ENCODE measurements at places on chromosomes 3 and 15. TPM values are rescaled to one million over a fixed set of nuclear protein-coding genes. Genes with fewer than 3 reads are reported as not detected.

OR5K2 gene
- not detected for polyA plus RNA-seq

APOD gene
- polyA plus RNA-seq = 0.25 TPM

ZPLD1 gene
- not detected for polyA plus RNA-seq

MITF gene
- polyA plus RNA-seq = 0.90 TPM

ZNF502 gene
- 5.7 TPM for polyA plus RNA-seq

DNA sequence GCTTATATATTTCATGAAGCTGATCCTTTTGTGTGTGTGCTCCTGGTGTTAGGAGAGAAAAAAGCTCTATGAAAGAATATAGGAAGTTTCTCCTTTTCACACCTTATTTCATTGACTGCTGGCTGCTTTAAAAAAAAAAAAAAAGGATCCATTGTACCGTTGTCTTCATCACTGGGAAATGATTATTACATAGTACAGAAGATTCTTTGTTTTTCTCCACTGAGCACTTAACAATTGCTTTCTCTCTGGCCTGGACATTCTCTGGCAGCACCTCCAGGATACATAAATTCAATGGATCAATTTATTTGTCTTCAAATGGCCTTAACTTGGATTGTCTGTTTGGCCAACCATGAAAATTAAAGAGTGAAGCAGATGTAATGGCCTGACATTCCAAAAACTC, 37.2 kb downstream of the DPH3 start:
- H3K4me3 ChIP-seq = no peak overlapping the region
- DNase-seq = no peak
- H3K36me3 ChIP-seq = no peaks in the 10 kb centered on the region
- no peak overlapping the region for H3K27ac ChIP-seq
- peaks cover 4% of the 10 kb centered on the region for H3K4me1 ChIP-seq

DNA sequence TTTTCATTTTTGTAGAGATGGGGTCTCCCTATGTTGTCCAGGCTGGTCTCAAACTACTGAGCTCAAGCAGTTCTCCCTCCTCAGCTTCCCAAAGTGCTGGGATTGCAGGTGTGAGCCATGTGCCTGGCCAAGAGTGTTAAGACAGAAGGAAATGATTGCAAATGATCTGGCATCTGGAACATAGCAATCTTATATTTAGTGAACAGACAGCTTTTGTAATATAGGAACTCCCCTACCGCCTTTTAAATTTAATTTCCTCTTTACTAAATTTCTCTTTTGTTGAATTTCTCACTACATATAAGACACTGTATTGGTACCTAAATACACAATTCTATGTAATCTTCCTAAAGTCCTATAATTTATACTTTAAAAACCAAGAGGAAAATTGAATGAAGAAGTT, 13.1 kb downstream of the ANO10 start:
- H3K27me3 ChIP-seq = no peaks in the 10 kb centered on the region
- DNase-seq = no peak
- H3K27ac ChIP-seq = no peak overlapping the region
- H3K4me3 ChIP-seq = no peak overlapping the region
- H3K4me1 ChIP-seq = no peaks in the 10 kb centered on the region
- H3K36me3 ChIP-seq = no peaks in the 10 kb centered on the region

DNA sequence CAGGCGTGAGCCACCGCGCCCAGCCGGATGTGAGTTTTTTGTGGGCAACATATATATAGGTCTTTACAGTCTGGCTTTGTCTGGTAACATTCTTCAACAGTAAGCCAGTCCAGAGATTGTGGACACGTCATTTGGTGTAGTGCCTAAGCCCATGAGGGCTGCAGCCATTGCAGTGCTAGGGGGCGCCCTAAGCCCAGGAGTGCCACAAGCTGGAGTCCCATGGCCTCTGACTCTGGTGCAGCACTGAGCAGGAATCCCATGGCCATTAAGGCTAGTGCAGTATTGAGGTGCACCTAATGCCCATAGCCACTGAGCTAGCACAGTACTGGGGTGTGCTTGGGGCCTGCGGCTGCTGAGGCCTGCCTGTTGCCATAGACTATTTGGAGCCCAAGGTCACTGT, 136.4 kb upstream of the NDN start:
- no peaks in the 10 kb centered on the region for H3K27me3 ChIP-seq
- H3K36me3 ChIP-seq = no peaks in the 10 kb centered on the region
- DNase-seq = no peak
- H3K4me3 ChIP-seq = no peak overlapping the region

DNA sequence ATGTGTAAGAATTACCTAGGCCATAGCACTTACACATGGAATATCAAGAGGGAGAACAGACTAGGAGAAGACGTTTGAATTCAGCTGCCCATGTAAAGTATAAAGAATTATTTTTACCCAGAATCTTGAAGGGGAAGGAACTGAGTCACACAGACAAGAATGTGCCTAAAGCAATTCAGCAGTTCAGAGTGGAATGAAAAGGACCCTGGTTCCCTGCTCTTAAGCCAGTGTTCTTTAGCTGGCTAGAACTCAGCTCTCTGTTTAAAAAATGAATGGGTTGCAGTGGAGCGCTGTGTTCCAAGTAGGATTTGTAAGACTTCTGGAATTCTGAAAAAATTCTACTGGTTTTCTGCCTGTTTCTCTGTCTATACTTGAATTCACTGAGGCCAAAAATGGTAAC, 440.2 kb downstream of the LPP start:
- H3K36me3 ChIP-seq = peaks cover 5% of the 10 kb centered on the region
- H3K27ac ChIP-seq = no peak overlapping the region
- DNase-seq = no peak
- H3K4me3 ChIP-seq = no peak overlapping the region

DNA sequence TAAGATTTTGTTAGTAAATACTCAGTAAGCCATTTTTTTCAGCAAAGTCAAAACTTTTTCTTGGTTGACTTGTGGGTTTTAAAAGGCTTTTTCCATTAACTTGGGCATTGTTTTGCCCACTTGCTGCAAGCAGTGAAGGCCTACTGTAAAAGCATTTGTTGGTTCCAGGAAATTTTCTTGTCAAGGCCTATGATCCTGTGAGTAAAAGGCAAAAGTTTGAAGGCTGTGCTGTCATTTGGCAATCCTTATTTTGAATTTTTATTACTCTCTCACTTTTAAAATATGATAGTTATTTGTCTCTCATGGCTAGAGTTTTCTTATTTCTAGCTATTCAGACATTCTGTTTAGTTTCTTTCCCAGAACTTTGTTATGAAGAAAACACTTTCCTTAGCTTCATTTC, 13.0 kb downstream of the P2RY12 start:
- no peaks in the 10 kb centered on the region for H3K27me3 ChIP-seq
- H3K36me3 ChIP-seq = no peaks in the 10 kb centered on the region
- no peaks in the 10 kb centered on the region for H3K4me1 ChIP-seq
- no peak overlapping the region for H3K4me3 ChIP-seq
- H3K27ac ChIP-seq = no peak overlapping the region
- DNase-seq = no peak

- H3K4me3 ChIP-seq = no peak overlapping the region
- no peak for DNase-seq
- peaks cover 5% of the 10 kb centered on the region for H3K4me1 ChIP-seq
- peaks cover 53% of the 10 kb centered on the region for H3K27me3 ChIP-seq
- H3K36me3 ChIP-seq = no peaks in the 10 kb centered on the region
Measured at GRCh38 chr3:13254028-13254951, 165.8 kb downstream of the NUP210 start.

DNA sequence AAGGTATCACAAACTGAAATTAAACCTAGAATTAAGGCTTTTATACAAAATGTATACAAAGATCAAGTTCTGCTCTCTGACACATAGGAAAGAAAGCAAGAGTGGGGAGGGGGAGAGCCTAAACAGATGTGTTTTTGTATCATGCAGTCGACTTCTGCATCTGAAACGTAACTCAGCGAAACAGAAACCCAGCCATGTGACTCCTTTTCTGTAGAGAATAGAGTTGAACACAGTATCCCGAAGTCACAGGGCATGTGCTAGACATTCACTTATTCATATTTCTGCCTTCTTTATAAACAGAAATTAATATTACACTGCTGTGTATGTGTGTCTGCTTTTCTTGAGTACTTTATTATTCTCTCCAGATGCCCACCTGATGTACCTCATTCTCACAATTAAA, 121.0 kb downstream of the PDZRN3 start:
- no peak overlapping the region for H3K4me3 ChIP-seq
- peaks cover 23% of the 10 kb centered on the region for H3K27me3 ChIP-seq
- DNase-seq = no peak
- H3K27ac ChIP-seq = no peak overlapping the region
- no peaks in the 10 kb centered on the region for H3K4me1 ChIP-seq
- no peaks in the 10 kb centered on the region for H3K36me3 ChIP-seq

DNA sequence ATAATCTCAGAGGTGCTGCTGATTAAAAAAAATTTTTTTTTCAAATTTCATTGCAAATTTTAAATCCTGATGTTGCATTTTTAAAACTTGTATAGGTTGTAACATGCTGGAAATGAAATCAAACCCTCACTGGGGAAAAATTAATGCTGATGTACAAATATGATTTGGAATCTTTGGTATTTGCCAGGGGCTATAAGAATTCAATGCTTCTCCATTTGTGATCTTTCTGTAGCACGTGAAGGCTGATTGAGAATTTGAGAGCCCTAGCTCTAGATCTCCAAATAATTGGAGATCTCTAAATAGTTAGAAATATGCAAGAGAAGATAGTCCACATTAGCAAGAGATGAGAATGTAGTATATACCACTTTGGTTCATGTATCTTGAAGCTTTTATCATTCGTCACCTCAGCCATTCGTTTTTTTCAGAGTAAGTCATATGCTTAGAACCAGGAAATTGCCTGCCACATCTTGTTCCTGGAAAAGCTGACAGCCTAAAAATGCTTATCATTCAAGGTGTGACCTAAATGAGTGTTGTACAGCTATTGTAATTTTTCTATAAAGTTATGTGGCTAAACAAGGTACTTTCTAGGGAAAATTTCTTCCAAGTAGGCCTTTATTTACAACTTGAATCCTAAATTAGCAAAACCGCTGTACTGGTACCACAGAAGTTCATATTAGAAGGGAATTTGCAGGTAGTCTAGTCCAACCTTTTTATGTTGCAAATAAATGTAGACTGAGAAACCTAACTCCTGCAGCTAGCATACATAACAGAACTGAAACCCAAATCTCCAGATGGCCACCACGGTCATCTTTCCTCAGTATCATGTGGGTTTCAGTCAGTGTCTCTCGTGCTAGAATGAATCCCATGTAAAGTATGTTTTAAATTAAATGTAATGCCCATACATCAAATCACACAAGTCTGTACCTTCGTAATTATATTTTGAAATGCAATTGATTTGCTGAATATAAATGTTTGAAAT, 48.5 kb downstream of the FNDC3B start:
- DNase-seq = no peak
- no peaks in the 10 kb centered on the region for H3K4me1 ChIP-seq
- H3K4me3 ChIP-seq = no peak overlapping the region
- no peak overlapping the region for H3K27ac ChIP-seq

DNA sequence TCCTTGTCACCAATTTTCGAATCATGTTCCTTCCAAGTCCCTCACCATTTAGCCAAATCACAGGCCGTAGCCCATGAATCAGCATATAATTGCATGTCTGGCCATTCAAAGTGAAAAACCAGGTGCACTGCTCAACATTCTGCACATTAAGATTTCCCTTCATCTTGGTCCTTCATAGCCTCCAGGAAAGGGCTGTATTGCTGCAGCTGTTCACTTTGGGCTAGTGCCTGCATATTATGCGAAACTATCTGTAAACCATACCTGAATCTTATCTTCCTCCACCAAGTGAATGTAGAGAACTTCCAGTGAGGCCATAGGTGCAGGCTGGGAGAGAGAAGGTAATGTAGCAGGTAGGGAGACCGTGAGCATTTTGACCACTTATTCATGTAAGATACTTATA, 18.3 kb downstream of the CGGBP1 start:
- no peak overlapping the region for H3K4me3 ChIP-seq
- no peak for DNase-seq

GRCh38 chr3:58041826-58042324, 33.7 kb downstream of the FLNB start:
- peaks cover 28% of the 10 kb centered on the region for H3K4me1 ChIP-seq
- H3K4me3 ChIP-seq = no peak overlapping the region
- H3K27ac ChIP-seq = peak overlapping the region; percentile 23

GRCh38 chr3:109642025-109642424, 304.7 kb upstream of the DPPA4 start:
- no peak for DNase-seq
- H3K27ac ChIP-seq = no peak overlapping the region
- H3K4me3 ChIP-seq = no peak overlapping the region
- no peaks in the 10 kb centered on the region for H3K27me3 ChIP-seq
- no peaks in the 10 kb centered on the region for H3K4me1 ChIP-seq
- H3K36me3 ChIP-seq = no peaks in the 10 kb centered on the region

GRCh38 chr15:36499412-36500389, 79.7 kb upstream of the CDIN1 start:
- no peak for DNase-seq
- H3K27me3 ChIP-seq = peaks cover 15% of the 10 kb centered on the region
- no peak overlapping the region for H3K4me3 ChIP-seq
- H3K36me3 ChIP-seq = no peaks in the 10 kb centered on the region
- no peak overlapping the region for H3K27ac ChIP-seq
- no peaks in the 10 kb centered on the region for H3K4me1 ChIP-seq

- DNase-seq = no peak
- no peaks in the 10 kb centered on the region for H3K36me3 ChIP-seq
- H3K4me3 ChIP-seq = no peak overlapping the region
- H3K4me1 ChIP-seq = no peaks in the 10 kb centered on the region
- peaks cover 5% of the 10 kb centered on the region for H3K27me3 ChIP-seq
- H3K27ac ChIP-seq = no peak overlapping the region
Measured at GRCh38 chr3:131713416-131714123, 210.8 kb upstream of the MRPL3 start.

All from naive B cell (primary cell).